SK-N-SH (cell line): ENCODE measurements at places on chromosomes 1 and 21.

DNA sequence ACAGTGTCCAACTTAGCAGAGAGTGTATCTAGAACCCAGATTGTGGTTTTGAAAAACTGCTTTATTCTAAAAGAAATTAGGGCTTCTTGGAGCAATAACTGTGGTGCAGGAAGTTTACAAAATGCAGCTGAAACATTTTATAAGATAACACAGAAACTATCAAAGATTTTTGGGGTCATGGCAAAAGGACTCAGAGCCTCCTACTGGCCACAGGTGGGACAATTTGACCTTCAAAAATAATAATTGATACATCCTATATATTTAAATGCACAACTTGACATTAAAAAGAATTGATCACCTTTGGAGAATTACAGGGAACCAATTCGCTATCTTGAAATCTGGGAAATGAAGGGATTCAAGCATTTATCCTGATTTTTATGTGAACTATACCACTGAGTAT, 235.2 kb downstream of the RPS6KC1 start:
- no peaks in the 10 kb centered on the region for H3K36me3 ChIP-seq
- peaks cover 7% of the 10 kb centered on the region; the same call in 1 of the 2 replicates for H3K4me1 ChIP-seq
- H3K27me3 ChIP-seq: no peaks in the 10 kb centered on the region
- no peak overlapping the region for H3K27ac ChIP-seq
- no peak overlapping the region for H3K4me3 ChIP-seq

DNA sequence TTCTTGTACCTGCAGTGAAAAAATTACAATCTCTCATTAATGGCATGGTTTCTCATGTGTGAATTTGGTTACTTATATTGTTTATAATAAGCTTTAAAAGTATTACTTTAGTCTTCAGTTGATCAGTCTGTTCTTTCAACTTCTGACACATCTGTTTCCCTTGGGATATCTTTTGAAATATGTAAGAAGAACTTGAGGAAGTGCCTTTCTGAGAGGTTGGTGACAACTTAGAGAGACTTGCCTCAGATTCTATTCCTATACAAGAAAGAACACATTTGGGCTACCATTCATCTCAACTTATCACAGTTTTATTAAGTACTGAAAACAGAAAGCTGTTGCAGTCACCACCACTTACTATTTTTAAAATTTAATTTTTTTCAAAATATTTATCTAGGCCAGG, 8.1 kb downstream of the AKNAD1 start:
- H3K4me3 ChIP-seq: no peak overlapping the region
- no peaks in the 10 kb centered on the region for H3K36me3 ChIP-seq
- no peaks in the 10 kb centered on the region for H3K27me3 ChIP-seq
- H3K27ac ChIP-seq: no peak overlapping the region
- H3K4me1 ChIP-seq: peaks cover 2% of the 10 kb centered on the region; the same call in 1 of the 2 replicates

DNA sequence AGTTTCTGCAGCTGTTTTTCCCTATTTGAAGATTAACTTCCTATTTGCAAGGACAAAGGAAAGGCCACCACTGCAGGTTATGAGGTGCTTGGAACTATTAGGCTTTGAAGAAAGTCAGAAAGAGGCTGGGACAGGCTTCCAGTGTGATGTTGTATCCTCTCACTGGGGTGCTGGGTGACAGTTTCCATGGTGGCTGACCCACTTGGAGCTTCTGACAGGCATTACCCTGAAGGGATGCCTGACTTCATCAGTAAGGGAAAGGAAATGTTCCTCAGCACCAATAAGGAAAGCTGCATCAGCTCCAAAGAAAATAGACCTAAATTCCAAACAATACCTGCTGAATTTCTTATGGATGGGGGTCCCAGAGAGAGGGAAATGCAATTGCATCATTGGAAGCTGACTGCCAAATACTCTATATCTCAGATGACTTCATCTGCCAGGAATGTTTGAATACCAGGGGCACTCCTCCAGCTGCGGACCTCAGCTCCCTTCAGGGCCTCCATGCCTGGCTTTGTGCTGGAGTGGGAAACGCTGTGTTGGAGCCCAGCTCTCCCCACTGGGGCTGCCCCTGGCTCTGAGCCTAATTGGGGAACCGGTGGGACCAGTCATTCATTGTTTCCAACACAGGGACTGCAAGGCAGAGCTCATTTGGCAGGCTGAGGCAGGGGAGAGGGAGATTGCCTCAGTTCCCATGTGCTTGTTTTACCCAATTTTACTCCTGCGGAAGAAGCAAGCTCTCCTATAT, 76.6 kb downstream of the RGL1 start:
- peaks cover 4% of the 10 kb centered on the region for H3K36me3 ChIP-seq
- H3K4me1 ChIP-seq: peaks cover 13% of the 10 kb centered on the region
- H3K4me3 ChIP-seq: no peak overlapping the region
- peak overlapping the region; percentile 47; the same call in 1 of the 2 replicates for H3K27ac ChIP-seq
- no peaks in the 10 kb centered on the region for H3K27me3 ChIP-seq
- DNase-seq: no peak

DNA sequence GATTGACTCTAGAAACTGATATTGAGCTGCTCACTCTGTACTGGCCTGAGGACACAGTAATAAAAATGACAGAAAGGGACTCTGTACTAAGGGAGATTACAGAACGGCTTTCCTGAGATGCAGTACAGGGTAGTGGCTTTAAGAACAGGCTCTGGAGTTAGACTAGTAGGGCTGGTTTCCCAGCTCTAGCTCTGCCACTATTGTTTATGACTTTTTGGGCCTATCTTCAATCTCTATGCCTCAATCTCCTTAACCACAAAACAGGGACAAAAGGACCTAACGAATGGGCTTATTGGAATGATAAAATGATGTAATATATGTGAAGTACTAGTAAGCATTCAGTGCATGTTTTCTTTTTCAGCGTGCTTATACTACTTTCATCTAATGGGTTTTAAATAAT, 1.4 kb downstream of the DEPDC1 start:
- peak; percentile 14 for DNase-seq
- H3K27me3 ChIP-seq: no peaks in the 10 kb centered on the region
- peaks cover 13% of the 10 kb centered on the region; the same call in 1 of the 2 replicates for H3K4me1 ChIP-seq
- no peaks in the 10 kb centered on the region for H3K36me3 ChIP-seq
- H3K27ac ChIP-seq: peak overlapping the region; percentile 34; the same call in 1 of the 2 replicates
- H3K4me3 ChIP-seq: peak overlapping the region; percentile 94; the same call in 1 of the 2 replicates

DNA sequence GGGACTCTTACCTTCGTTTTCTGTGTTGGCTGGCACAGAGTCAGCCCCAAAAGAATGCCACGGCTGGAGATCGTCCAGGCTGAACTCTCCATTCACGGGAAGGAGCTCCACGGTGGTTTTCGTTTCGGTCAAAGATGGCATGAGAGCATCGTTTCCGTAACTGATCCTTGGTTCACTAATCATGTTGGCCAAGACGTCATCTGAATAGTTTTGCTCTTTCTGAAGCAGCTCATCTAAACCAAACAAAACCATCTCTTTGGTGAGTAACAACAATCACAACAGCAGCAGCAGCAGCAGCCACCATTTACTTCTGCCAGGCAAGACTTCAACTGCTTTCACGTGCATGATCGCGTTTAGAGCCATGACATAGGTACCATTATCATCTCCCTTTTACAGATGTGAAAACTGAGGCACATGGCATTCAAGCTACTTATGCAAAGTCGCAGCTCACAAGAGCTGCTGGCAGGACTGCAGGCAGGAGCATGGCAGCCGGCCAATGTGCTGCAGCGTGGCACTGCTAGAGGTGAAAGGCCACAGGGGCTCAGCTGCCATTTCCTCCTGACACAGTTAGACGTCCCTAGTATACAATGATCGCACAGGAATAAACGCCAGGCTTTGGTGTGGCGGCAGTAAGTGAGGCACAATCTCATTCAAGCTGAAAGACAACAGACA, 177.1 kb downstream of the GABPA start:
- H3K27ac ChIP-seq: no peak overlapping the region
- peaks cover 12% of the 10 kb centered on the region for H3K4me1 ChIP-seq
- H3K36me3 ChIP-seq: peaks cover 8% of the 10 kb centered on the region
- no peak overlapping the region for H3K4me3 ChIP-seq
- no peak for DNase-seq

- H3K4me1 ChIP-seq: peaks cover 11% of the 10 kb centered on the region
- no peak overlapping the region for H3K27ac ChIP-seq
- H3K27me3 ChIP-seq: no peaks in the 10 kb centered on the region
- peaks cover 40% of the 10 kb centered on the region for H3K36me3 ChIP-seq
- H3K4me3 ChIP-seq: no peak overlapping the region
These were observed 148.7 kb downstream of the ADGRL2 start for GRCh38 chr1:81949421-81949820.

DNA sequence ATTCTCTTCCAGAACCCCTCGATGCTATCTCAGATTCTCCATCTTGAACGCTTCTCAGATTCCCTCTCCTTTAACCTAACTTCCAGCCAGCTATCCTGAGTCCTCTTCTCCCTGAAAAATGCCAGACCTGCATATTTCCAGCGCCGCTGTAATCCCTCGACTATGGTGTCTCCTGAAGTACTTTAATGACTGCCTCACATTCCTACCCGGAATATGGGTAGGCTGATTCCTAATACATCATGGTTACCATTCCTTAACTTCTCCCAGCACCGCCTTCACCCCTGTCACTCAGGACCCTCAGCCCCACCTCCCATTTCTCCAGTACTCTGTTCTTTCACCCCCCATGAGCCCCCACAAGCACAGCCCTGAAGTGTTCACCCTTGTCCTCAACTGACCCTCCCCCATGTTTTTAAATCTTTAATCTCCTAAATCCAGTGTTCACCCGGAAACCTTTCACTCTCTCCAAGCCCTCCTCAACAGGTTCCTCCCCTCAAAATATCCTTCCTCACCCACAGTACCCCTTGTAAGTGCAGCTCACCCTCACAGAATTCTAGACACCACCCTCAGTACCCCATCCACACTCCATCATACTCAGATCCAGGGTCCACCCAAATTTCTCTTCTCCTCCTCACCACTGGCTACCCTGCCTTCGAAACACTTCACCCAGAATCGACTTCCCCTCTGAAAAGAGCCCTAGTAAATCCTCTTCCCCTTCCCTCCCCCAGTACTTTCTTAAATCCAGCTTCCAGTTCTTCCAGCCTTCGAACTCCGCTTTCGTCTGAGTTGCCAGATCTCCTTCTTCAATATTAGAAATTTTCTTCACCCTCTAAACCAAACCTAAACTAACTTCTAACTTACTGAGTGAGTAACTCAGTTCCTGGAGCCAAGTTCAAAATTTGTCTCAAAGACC, 922 bp downstream of the CPT2 start:
- H3K4me1 ChIP-seq: peaks cover 17% of the 10 kb centered on the region
- peak overlapping the region; percentile 70; the same call in 1 of the 2 replicates for H3K27ac ChIP-seq
- peak overlapping the region; percentile 95 for H3K4me3 ChIP-seq

DNA sequence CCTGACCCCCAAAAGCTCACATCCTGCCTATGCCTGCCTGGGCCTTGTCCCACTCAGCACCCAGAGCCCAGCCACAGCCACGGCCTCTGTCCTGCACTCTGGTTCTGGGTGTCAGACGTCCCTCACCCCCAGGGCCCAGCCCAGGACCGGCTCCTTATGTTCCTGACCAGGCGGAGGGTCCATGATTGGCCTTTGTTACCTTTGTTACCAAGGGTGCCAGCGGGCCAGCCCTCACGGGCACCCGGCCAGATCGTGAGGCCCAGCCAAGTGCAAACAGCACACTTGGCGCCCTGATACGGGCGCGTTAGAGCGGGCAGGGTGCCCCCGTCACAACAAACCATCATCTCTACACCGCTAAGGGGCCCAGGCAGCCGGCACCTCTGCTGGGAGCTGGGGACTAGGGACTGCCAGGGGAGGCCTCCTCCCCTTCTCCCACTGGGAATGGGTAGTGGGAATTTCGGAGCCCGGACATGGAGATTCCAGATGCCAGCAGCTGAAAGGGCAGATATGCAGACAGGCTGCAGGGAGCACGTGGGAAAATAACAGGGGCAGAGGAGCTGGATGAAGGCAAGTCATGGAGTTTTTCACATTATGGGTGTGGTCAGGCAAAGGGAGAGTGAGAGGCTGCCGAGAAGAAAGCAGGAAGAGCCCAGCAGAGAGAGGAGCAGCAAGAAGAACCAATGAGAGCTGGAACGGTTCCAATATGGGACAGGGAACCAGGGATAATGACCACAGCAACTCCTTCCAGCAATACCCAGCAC, 22.1 kb downstream of the HSPG2 start:
- H3K4me1 ChIP-seq: peaks cover 16% of the 10 kb centered on the region; the same call in 1 of the 2 replicates
- DNase-seq: peak; percentile 51
- H3K27me3 ChIP-seq: no peaks in the 10 kb centered on the region
- H3K4me3 ChIP-seq: no peak overlapping the region
- H3K36me3 ChIP-seq: peaks cover 11% of the 10 kb centered on the region
- no peak overlapping the region for H3K27ac ChIP-seq

DNA sequence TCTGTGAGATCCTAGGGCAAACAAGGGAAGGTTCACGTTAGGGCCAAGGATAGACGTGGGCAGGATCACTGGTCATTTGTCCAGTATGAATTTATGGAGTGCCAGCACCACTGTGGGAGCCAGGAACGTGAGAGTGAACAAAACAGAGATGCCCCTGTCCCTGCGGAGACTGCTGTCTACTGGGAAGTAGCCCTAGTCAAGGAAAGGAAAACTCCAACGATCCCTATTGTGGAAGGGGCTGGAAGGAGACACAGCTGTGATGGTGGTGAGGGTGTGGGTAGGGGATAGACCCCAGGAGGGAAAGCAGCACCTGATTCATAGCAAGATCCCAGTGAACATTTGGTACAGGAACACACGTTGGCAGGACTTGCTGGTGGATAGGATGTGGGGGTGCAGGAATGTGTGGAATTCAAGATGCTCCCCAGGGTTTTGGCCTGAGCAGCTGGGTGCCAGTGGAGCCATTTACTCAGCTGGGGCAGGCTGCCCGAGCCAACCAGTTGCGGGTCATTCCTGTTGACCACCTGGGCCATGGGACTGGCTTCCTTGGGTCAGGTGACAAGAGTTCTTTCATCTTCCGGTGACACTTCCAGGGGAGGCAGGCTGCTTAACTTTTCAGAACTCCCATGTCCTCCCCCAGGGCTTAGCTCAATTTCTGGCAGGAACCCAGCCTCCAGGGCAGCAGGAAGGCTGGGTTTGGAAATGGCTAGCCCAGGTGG, 1.2 kb upstream of the ATP13A2 start:
- H3K27me3 ChIP-seq: no peaks in the 10 kb centered on the region
- no peaks in the 10 kb centered on the region for H3K36me3 ChIP-seq
- DNase-seq: no peak
- no peak overlapping the region for H3K27ac ChIP-seq
- peaks cover 22% of the 10 kb centered on the region; the same call in 1 of the 2 replicates for H3K4me1 ChIP-seq
- no peak overlapping the region for H3K4me3 ChIP-seq

- no peaks in the 10 kb centered on the region for H3K4me1 ChIP-seq
- no peak overlapping the region for H3K4me3 ChIP-seq
- peak; percentile 67 for DNase-seq
- H3K27ac ChIP-seq: no peak overlapping the region; the same call in 1 of the 2 replicates
- no peaks in the 10 kb centered on the region for H3K27me3 ChIP-seq
These were observed 55.1 kb downstream of the CD58 start for GRCh38 chr1:116515702-116516101.

GRCh38 chr1:235275223-235275622, 52.8 kb downstream of the ARID4B start:
- no peak overlapping the region for H3K4me3 ChIP-seq
- no peaks in the 10 kb centered on the region for H3K27me3 ChIP-seq
- H3K27ac ChIP-seq: no peak overlapping the region
- H3K4me1 ChIP-seq: peaks cover 14% of the 10 kb centered on the region
- no peak for DNase-seq
